ENCODE measurements at places on chromosomes 2 and 18.
A peak's percentile ranks its signal among the peaks of the same experiment; 100 is the strongest.

DNA sequence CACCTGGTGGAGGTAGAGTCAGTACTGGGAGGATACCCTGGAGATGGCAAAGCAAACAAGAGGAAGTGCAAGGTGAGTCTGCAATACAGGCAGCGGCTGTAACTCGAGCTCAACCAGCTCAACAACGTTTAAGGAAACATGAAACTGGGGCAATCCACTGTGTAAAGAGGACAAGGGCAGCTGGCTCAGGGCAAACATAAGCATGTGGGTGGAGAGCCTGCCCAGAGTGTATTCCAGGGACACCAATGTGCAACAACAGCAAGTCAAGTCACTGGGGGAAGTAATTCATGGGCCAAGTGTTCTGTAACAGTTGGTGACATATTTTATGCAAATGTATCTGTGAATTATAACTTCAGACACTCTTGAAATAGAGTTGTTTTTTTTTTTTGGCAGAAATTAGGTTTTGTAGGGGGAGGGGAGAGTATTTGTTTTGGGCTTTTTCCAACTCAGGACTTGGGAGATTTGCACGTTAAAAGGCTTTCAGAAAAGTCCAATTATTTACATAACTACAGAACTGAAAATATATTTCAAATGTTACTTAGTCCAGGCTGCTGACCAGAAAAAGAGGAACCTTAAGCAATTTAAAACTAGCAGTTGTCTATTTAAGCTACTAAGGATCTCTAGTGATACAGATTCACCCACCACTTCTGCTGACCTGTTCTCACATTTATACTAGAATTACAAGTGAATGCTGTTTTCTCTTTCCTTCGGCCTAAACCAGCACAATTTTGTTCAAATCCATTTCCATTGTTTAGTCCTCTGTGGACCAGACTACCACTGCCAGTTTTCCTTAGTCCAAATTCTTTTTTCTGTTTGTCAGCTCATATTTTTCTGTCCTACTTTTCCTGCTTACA lies 18.6 kb downstream of the NRXN1 start:
- no peak for DNase-seq

DNA sequence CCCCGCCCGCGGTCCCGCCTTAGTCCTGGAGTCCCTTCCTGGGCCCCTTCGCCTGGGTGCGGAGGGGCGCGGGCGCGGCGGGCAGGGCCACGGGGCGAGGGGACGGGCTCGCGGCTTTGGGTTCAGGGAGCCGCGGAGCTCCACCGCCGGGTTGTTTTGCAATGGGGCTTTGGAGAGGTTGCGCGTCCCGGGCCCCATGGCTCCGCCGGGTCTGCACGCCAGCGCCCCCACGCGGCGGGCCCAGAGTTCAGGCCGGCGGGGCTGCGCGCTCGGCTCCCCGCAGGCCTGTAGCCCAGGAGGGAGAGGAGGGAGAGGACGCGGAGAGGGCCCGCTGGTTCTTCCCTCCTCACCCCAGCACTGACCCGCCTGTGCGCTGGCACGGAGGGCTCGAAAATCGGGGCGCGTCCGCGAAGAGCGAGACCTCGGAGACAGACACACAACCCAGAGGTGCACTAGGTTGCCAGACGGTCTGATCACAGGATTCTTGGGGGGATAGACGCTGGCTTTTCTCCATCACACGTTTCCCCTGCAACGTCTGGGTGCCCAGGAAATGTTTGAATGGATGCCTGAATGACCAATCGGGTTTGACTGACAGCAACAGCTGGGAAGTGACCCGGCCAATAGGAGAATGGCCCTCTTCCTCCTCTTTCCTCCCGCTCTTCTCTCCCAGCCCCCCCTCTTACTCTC lies 4.9 kb upstream of the SIX2 start:
- DNase-seq = peak; percentile 34

GRCh38 chr2:22628906-22629305 lies 756.1 kb upstream of the KLHL29 start:
- no peak for DNase-seq

- no peak for DNase-seq
Observed at GRCh38 chr2:162885281-162886070, 46.9 kb upstream of the KCNH7 start.

DNA sequence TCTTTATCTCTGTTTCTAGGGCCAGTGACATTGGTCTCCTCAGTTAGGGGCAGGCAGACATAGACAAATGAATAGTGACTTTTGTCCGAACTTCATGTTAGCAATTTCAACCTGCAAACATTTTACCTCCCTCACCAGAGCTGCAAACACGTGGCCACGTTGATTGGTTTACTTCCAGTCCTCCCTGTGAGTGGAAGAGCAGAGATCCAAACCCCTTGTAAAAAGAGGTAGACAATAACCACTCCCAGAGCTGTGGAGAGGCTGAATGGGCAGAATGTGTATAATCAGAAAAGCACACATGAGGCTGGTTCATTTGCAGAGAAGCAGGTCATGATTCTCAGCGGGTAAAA lies 31.1 kb downstream of the CTIF start:
- DNase-seq = no peak

- no peak for DNase-seq
Observed at GRCh38 chr2:218833023-218833609, 1.5 kb upstream of the PRKAG3 start.

All from GDM1 (cell line).